Effector memory CD4-positive, alpha-beta T cell (primary cell): ENCODE measurements at places on chromosomes 12 and 14.

DNA sequence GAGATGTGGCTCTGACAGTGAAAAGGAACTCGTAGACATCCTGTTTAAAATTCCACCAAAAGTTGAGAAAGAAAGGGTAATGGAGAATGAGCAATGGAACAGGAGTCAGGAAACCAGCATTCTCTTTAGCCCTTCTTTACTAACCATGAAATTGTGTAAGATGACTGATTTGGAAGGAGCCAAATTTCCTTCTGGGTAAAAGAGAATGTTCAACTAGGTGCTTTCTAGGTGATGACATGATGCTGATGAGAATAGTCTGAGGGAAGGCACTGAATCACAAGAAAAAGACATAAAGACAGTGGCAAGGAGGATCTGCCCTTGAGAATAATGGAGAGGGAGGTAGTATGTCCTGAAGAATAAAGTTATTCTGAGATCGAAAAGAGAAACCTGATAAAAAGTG is 2.2 kb downstream of the TSHR start:
- no peak for DNase-seq

- DNase-seq, result no peak
Measured at GRCh38 chr14:75562089-75562488, 16.3 kb upstream of the FLVCR2 start.

- no peak for DNase-seq
Measured at GRCh38 chr12:32098112-32098511, 8.5 kb upstream of the BICD1 start.

GRCh38 chr14:102777711-102778337 is 575 bp downstream of the TRAF3 start:
- DNase-seq, result no peak

- DNase-seq, result no peak
Measured at GRCh38 chr12:10214136-10214894, 1.6 kb downstream of the GABARAPL1 start.

- DNase-seq, result no peak
Measured at GRCh38 chr12:77218278-77218677, 152.9 kb upstream of the E2F7 start.

- DNase-seq, result no peak
Measured at GRCh38 chr14:69317780-69318179, 57.8 kb downstream of the GALNT16 start.

- no peak for DNase-seq
Measured at GRCh38 chr14:102573591-102574046, 18.8 kb upstream of the RCOR1 start.

- DNase-seq, result no peak
Measured at GRCh38 chr12:32549675-32550079, 129.4 kb upstream of the DNM1L start.

GRCh38 chr12:50638482-50638880 is 125.4 kb upstream of the ATF1 start:
- no peak for DNase-seq

DNA sequence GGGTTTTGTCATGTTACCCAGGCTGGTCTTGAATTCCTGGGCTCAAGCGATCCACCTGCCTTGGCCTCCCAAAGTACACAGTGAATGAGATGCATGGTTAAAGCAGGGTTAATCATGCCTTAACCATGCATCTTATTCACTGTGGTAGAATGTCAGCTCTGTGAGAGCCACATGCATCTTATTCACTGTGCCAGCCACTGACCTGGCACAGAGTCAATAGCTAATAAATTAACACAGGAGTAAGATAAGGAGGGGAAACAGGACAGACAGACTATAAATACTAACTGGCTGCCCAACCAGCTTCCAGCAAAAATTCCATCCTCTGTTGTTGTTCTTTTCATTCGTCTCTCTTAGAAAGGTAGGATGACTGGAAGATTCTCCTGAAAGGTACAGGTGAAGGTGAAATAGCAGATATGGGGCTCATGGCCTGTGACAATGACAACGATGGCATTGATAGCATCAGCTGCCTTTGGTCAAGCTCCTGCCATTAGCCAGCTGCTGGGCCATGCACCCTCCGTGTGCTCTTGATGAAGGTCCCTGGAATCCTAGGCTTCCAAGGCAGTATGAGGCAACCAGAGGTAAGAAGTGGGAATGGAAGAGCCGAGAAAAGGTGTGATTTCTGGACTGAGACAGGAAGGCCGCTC is 76.6 kb downstream of the ZNF664 start:
- no peak for DNase-seq

GRCh38 chr12:83823386-83824045 is 1089.1 kb downstream of the SLC6A15 start:
- no peak for DNase-seq

- peak; percentile 16 for DNase-seq
Measured at GRCh38 chr14:61562321-61563161, 132.8 kb upstream of the HIF1A start.

DNA sequence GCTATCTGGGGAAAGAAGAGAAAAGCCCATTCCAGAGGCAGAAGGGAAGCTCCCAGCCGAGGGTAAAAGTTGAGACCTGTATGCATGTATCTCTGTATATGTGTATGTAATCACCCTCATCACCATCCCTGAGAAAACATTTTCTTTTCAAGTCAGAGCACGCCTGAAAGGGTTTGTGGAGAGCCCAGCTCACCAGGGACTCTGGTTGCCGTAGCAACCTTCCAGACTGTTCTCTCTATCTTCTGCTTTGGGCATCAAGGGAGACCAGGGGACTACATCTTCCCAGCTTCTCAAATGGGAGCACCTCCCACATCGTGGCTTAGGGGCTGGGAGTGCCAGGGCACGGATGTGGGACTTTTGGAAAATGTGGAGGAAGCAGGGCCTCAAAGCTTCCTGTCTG is 93.5 kb downstream of the GALNT8 start:
- no peak for DNase-seq

- DNase-seq, result no peak
Measured at GRCh38 chr14:69587389-69587788, 12.7 kb upstream of the CCDC177 start.

- DNase-seq, result no peak
Measured at GRCh38 chr12:69661386-69661785, 37.7 kb downstream of the BEST3 start.

GRCh38 chr12:29673346-29673745 is 110.4 kb downstream of the TMTC1 start:
- DNase-seq, result no peak

DNA sequence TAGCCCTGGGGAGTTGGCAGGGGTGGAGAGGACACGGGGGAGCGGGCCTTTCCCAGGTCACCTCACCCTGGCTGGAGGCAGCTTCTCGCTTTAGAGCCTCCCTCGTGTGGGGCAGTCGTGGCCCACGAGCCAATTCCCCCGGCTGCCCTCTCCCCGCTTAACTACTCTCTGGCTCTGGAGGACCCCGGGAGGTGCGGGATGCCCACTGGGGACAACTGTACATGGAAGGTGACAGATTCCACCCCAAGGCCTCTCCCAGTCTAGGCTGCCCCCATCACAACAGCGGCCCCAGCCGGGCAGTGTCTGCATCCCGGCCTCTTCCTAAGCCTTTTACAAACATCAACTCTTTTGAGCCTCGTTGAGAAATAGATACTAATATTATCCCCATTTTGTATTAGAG is 78.1 kb downstream of the KIF26A start:
- DNase-seq, result no peak

DNA sequence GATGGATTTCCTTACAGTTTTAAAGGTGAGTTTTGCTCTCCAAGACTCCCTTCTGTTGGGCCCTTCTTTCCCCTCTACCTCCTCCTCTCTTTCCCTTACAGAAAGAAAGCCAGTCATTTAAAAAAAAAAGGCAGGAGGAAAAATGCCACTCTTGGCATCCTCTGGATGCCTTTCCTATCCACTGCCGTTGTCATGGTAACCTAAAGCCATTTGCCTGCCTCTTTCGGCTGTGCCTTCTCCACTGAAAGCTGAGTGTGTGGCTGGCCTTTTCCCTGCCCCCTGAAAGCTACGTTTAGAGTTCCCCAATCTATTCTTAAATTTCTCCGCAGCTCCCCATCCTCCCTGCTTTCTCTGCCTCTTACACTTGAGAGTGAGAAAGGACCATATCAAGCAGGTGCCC is 67.1 kb downstream of the TUNAR start:
- no peak for DNase-seq

DNA sequence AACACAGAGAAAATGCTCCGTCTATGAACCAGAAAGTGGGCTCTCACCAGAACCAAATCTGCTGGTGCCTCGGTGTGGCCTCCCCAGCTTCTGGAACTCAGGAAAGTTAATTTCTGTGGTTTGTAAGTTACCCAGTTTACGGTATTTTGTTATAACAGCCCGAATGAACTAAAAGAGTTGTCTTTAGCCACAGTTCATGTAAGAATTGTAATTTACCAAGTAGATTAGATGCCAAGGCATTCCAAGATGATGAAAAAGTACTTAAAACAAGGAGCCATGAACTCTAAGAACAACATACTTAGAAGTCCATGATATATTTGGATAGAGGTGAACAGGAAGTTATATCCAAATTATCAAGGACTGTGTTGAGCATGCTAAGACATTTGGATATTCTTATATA is 259.9 kb upstream of the GARIN6 start:
- DNase-seq, result no peak
